ENCODE measurements at places on chromosomes 7 and 10.

GRCh38 chr7:79868010-79868409 is 266.6 kb upstream of the GNAI1 start:
- no peak for DNase-seq

DNA sequence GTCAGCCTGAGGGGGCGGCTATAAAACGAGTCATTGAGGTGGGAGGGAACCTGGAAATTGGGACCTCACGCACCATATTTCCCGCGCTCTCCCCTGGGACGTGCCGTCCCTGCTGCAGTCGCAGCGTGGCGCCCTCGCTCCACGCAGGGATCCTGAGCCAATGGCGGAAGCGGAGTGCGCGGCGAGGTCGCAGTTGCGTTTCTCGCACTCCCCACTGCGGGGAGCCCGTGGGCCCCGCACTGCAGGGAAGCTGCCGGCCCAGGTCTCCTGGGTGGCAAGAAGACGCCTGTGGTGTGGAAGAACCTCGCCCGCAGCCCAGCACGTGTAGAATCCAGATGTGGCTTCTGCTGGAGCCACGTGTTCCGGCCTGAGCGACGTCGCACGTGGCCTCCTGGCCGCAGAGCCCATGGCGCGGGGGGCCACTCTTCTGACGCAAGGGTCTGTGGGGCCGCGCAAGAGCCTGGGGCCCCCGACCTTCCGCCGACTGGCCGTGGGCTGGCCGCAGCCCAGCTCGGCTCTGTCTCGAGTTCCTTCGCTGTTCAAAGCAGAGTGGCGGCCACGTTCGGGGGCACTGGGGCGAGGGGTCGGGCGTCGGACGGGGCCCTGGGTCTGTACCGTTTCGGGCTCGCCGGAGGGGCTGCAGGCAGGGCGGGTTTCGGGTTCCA is 26.4 kb downstream of the HIF1AN start:
- DNase-seq = no peak

DNA sequence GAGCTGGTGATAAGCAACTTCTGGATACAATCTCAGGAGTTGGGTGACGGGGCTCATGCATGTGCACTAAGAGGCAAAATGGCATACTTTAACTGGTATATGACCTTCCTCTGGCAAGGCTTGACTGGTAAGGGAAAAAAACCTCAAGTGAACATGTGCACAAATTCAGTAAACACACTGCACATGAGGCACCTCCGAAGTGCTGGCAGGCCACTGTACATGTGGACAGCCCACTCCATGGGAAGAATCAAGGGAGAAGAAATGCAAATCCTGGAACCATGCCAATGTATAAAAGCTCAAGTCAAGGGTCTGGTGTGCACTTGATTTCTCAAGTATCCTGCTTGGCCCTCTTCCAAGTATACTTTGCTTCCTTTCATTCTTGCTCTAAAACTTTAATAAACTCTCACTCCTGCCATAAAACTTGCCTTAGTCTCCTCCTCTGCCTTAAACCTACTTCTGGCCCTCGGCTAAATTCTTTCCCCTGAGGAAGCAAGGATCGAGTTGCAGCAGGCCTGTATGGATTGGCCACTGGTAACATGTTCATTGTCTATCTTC is 167.2 kb downstream of the RAMP3 start:
- no peak for DNase-seq

DNA sequence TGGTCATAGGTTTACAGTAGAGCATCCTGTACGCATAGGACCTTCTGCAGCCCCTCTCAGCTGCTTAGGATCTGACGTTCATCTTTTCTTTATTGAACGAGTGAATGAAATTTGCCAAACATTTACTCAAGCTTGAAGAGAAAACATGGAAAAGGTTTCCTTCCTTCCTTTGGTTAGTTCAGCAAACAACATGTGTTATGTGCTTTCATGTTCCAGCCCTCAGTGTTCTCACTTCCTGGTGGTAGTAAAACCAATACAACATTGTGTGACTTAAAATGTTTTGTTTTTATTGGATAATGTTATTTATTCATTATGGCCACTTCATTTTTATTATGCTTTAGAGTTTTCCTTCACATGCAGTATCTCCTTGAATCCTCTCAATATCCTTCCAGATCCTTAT is 1.4 kb upstream of the CDCA7L start:
- no peak for DNase-seq

GRCh38 chr10:32957341-32958084 is 517 bp downstream of the ITGB1 start:
- peak; percentile 23 for DNase-seq

DNA sequence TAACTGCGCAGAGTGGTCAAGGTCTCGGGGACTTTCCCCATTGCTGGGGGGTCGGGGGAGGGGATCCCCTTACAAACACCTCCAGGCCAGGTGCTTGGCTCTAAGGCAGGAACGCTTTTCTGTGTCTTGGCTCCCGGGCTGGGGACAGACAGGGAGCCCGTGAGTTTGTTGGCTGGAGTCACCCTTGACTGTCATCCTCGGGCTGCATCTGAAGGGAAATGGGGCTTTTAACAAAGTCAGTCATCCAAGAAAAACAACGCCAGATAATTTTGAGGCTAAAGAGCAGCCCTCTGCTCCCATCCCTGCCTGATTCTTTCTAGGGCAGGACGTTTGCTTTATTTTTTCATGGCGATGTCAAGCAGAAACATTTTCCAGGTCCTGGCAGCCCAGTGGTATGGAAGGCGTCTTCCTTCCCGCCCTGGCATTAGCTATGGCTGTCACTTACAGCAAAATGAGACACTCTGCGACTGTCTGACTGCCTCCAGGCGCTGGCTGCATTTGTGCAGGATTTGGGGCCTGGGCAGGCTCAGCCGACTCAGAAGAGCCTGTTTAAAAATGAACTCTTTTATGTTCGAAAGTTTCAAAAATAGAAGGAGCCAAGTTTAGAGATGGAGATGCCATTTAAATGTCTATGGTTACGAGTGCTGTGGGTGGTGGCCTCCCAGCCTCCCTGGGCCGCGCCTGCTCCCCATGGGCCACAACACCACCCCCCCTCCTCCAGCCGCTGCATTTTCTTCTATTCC is 54.7 kb upstream of the TNS3 start:
- no peak for DNase-seq

DNA sequence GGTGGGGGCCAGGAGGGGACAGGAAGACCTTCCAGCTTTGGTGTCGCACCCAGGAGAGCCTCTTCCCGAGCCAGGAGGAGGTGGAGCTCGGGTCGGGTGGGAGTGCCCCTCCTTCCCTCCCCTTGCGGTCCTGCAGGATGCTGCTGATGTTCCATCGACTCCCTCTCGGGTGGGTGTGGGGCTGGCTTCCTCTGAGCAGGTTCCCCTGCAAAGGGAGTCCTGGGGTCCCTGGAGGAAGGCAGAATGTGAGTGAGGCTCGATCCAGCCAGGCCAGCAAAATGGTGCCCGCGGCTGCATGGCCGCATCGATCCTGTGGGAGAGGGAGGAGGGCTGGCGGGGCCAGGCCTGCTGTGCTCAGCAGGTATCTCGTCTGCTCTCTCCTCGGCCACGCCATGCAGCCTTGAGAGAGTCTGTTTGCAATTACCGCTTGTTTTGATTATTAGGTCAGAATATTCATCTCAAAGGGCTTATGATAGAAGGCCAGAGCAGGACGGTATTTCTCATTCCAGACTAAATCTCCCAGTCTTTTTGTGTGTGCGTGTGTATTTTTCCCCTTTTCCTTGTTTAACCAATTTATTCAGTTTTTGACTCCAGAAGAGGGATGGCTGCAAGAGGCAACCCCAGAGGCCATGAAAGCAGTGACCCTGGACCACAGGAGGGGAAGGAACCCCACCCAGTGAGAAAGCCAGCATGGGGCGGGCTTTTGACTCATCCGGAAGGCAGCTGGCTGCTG is 137.3 kb upstream of the ZMIZ1 start:
- no peak for DNase-seq

GRCh38 chr10:7193369-7193768 is 217.5 kb downstream of the SFMBT2 start:
- DNase-seq = no peak

DNA sequence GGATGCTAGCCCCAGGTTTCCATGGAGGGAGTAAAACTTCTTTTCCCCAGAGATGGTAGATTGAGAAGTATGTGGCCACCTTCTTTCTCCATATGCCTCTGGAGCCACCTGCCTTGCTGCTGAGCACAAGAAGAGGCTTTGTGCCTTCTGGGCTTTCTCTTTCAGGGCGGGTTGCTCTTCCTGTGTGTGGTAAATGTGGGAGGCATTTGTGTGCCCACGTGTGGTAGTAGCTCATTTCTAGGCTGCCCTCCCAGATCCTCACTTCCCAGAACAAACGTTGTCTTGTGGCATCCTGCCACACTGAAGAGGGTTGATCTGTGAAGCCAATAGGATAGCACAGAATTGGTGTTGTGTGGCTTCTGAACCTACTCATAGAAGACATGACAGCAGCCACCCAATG is 342.0 kb upstream of the PODXL start:
- DNase-seq = no peak

DNA sequence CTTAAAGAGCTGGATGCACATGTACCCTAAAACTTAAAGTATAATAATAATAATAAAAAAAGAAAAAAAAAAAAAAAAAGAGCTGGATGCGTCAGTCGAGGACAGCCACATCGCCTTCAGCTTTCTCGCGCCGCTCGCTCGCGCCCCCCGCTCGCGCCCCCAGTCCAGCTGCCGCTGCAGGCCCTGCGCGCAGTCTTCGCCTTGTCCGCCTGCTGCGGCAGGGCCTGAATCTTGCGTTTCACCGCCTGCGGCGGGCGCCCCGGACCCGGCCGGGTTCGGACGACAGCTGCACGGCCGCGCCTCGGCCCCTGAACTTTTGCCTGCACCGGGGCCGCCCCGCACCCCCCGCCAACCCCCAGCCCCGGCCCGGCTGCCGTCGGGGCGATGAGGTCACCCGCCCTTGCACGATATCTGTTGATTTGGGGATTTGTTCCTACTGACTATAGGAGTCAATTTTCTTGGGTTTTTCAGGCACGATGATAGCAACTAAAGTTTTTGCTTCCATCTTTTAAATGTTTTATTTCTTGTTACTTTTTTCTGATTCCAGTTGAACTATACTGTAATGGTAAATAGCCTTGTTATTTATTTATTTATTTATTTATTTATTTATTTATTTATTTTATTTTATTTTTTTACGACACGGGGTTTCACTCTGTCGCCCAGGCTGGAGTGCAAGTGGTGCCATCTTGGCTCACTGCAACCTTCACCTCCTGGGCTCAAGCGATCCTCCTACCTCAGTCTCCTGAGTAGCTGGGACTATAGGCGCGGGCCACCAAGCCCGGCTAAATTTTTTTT is 33.5 kb upstream of the CPN1 start:
- DNase-seq = no peak

- no peak for DNase-seq
Measured at GRCh38 chr10:2933519-2933918, 133.8 kb upstream of the PFKP start.

DNA sequence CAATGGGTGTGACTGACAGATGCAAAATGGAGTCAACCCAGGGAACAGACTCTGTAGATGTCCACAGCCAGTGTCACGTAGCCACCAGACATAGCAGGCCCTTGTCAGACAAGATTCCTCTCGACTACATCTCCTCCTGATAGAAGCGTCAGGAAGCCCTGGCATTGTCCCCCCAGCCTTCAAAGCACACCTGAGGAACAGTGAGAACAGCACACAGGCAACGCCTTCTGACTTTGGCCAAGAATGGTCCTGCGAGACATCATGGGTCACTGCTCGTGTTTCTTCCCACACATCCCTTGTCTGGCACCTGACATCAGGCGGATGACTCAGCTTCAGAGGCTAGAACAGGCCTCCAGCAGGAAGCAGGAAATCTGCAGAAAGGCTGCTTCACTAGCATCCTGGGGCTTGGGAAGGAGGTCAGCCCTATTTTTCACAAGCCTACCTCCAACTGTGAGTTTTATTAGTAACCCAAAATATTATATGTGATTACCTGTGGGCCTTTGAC is 52.8 kb upstream of the GPR26 start:
- DNase-seq = no peak

GRCh38 chr10:33418301-33418700 is 83.8 kb upstream of the NRP1 start:
- no peak for DNase-seq

GRCh38 chr7:1884583-1885350 is 214.7 kb downstream of the ELFN1 start:
- no peak for DNase-seq

- no peak for DNase-seq
Measured at GRCh38 chr10:29496341-29497162, 138.2 kb downstream of the SVIL start.

DNA sequence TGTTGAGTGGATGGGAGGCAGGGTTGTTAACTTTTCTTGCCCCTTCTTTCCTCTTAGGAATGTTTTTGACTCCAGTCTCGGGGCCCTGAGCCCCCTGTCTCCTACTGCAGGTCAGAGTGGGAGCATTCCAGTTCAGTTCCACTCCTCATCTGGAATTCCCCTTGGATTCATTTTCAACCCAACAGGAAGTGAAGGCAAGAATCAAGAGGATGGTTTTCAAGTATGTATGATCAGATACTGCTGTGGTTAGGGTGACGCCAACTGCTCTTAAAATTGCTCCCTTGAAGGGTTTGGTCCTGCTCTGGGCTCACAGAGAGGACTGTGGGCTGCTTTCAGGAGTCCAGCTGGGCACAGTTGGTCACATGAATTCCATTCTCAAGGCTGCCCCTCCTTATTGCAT is 22.0 kb downstream of the VWA2 start:
- DNase-seq = no peak

GRCh38 chr10:52232561-52233350 is 81.3 kb upstream of the DKK1 start:
- DNase-seq = no peak

- DNase-seq = no peak
Measured at GRCh38 chr10:59706851-59707797, 2.5 kb downstream of the SLC16A9 start.

GRCh38 chr7:43337191-43337590 is 224.7 kb downstream of the HECW1 start:
- no peak for DNase-seq

DNA sequence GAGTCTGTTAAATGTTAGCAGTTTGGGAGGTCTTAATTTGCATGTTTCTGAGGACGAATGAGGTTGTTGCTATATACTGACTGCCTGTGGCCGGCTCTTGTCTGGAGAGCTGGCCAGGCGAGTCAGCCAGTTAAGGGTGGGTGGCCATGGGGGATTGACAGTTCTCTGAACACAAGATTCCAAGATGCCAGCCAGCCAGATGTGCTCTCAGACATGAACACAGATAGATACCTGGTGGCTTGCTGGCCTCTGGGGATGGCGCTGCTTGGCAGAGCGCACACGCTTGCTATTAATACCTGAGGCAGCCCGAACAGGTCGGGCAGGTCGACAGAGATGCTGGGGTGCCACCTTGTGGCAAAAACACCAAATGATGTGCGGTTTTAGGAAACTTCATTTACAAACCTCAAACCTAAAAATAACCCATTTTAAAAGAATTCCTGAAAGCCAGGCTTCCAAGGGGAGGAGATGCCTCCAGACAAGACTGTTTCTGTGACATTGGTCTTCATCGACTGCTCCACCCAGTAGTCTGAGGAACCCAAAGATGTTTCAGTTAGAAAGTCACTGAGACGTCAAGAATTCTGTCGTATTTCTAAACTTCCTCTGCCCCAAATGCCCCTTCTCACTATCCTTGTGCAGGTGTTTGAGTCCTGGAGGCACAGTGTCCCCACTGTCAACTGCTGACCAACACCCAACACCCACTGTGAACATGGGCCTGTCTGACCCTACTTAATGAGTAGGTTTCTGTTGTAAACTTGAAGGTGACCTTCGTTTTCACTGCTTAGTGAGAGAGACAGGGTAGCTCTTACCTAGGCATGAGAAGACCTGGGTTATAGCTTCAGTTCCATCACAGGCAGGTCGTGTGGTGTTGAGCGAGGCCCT is 123.4 kb downstream of the NT5C2 start:
- peak; percentile 25 for DNase-seq

GRCh38 chr7:29397398-29397797 is 166.2 kb upstream of the PRR15 start:
- DNase-seq = no peak

- DNase-seq = no peak
Measured at GRCh38 chr10:91761721-91762120, 36.5 kb upstream of the TNKS2 start.

GRCh38 chr10:69377933-69378332 is 38.8 kb downstream of the TACR2 start:
- DNase-seq = no peak

All from NK-92 treated with Interleukin-12 subunit alpha and Interleukin-12 subunit beta, amount 100 ng/mL, for 24 hours (cell line).